Stimulated activated CD4-positive, alpha-beta T cell treated with anti-CD3 and anti-CD28 coated beads, Interleukin-1b, Interleukin-23, amount 100 ng/mL, for 48 hours (primary cell): ENCODE measurements at places on chromosomes 6 and 20.
A peak's percentile ranks its signal among the peaks of the same experiment; 100 is the strongest.

DNA sequence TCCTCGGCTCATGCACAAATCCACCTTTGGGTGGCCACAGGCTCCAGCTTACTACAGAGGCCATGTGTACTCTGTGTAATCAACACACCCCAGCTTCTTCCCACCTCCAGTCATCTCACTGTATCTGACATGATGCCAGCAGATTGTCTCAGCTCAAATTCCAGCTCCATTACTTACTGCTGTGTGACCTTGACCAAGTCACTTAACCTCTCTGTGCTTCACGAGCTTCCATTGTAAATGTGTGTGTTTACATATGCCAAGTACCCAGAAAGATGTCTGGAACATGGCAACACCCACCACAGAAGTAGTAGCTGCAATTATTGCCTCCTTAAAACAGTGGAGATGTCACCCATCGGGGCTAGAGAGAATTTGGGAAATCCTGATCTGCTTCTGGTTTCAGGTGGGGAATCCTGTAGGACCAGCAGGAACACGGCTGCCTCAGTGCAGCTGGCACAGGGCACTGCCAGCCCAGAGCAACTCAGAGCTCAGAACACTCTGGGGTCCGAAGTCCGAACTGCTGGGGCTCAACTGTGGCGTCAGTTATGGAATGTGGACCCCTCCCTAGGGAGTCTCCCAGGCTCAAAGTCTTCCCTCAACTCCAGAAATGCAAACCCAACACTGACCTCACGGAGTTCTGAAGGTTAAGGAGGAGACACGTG is 21.2 kb upstream of the HLA-B start:
- DNase-seq, result no peak

- DNase-seq, result no peak
Measured at GRCh38 chr6:113939825-113940224, 31.1 kb downstream of the HDAC2 start.

DNA sequence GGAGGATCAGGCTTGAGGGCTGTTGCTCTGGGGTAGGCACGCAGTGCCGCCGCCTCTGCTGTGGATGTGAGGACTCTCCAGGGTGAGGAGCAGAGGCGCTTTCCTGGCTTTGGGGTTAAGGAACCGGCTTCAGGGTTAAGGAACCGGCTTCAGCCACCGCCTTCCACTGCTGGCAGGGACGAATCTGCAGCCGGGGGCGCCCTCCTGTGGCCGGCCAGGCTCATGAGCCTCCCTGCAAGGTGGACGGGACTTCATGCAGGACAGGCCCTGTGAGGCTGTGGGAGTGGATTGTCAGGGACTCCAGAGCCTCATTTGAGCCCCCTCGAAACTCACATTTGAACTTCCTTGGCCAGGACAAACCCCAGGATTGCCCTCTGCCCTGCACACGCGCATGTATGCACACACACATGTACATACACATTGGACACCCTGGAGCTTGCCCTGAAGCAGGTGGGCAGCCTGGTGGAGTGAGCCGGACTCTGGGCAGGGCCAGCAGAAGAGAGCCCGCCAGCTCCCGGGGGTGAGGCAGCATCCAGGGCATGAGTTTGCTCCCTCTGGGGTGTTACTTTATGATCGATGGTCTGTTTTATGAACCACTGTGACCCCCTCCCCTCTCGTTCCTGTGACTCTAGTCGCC is 146.9 kb downstream of the PHACTR3 start:
- DNase-seq, result peak; percentile 44

- DNase-seq, result no peak
Measured at GRCh38 chr20:20711413-20711812, 1.0 kb downstream of the RALGAPA2 start.

DNA sequence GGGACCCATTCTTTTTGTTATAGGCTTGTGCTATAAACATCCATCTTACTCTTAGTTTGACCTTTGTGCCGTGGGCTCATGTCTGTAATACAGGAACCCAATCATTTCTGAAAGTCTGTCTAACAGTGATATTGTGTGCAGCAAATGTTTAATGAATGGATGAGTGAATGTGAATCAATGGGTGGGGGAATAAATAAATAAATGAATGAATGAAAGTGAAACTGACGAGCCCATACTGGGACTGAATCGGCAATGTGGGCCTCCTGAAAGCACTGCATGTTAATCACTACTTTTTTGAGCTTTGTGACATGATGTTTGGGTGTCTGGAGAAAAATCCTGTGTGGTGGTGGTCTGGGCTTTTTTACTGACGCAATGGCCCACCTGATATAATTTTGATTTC is 175.0 kb downstream of the GMPR start:
- DNase-seq, result peak; percentile 37

- DNase-seq, result no peak
Measured at GRCh38 chr6:41720783-41721182, 14.6 kb downstream of the TFEB start.

DNA sequence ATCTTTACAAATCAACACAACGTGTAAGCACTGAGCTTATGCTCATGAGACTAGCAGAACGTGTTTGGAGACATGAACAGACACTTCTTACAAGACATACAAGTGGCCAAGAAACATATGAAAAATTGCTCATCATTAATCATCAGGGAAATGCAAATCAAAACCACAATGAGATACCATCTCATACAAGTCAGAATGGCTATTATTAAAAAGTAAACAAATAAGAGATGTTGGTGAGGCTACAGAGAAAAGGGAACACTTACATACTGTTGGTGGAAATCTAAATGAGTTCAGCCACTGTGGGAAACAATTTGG is 327.9 kb upstream of the SOX4 start:
- no peak for DNase-seq

GRCh38 chr6:40882323-40882997 is 156.6 kb downstream of the UNC5CL start:
- DNase-seq, result no peak

DNA sequence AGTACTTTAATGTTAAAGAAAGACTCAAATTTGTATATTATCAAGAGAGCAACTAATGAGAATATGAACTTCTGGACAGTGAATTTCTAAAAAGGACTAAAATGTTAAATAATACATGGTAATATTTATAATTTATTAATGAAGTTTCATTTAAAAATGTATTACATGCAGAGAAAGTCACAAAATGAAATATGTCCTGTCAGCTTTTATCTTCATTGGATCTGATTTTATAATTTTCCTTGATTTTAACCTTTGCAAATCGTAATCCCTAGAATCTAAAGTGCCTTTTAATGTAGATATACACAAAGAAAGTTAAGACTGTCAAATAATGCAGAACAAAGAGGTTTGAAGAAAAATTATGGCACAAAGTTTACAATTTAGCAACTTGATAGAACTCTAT is 16.4 kb downstream of the ANKEF1 start:
- no peak for DNase-seq

DNA sequence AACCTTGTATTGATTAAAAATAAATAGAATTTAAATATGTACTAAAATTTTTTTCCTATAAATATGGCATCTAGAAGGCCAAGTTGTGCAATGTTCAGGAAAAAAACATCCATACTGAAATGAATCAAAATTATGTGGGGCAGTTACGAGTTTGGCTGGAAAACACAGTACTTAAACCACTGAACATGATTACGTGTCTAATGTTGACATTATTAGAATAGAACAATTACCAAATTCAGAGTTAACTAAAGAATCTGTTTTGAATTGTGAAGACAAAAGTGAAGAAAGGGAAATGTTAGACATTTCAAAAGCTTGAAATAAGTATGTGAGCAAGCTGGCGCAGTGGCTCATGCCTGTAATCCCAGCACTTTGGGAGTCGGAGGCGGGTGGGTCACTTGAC is 57.2 kb downstream of the KLHL31 start:
- DNase-seq, result no peak

- no peak for DNase-seq
Measured at GRCh38 chr6:145028144-145028818, 707.0 kb downstream of the EPM2A start.

- peak; percentile 77 for DNase-seq
Measured at GRCh38 chr6:30720738-30721197, 616 bp downstream of the TUBB start.

DNA sequence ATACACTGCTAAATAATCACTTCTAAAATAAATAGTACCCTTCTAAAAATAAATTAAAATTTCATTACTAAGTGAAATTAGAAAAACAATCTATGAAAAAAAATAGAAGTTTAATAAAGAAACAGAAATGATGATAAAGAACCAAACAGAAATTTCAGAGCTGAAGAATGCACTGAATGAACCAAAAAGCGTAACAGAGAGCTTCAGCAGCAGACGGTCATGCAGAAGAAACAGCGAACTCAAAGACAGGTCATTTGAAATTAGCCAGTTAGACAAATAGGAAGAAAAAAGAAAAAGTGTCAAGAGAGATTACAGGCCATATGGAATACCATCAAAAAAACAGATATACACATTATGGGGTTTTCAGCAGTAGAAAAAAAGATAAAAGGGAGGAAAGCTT is 706.7 kb downstream of the TBC1D32 start:
- no peak for DNase-seq

- no peak for DNase-seq
Measured at GRCh38 chr6:121437851-121438651, 2.6 kb downstream of the GJA1 start.

DNA sequence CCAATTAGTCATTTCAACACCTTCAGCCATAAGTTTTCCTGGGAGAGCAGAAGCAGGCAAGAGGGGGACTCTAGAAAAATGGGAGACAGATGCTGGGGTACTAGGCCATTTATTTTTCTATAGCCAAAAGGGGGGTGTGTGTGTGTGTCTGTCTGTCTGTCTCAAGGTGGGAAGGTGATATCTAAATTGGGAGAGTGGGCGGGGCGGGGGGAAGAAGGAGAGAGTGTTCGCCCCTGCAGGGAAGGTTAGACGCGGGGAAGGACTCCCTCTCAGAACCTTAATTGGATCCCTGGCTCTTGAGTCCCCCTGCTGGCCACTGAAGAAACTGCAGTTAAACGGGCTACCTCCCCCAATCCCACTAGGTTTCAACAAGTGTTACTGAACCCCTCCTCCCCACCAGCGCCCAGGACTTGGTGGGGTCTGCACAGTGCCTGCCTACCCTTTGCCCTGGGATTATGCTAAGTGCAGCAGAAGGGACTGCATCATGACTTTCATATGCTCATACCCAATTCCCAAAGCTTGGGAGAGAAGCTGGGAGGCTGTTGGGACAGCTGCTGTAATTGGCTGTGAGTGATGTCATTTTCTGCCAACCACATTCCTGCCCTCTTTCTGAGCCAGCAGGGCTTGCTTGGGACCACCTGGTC is 45.8 kb downstream of the FOXP4 start:
- peak; percentile 76 for DNase-seq

DNA sequence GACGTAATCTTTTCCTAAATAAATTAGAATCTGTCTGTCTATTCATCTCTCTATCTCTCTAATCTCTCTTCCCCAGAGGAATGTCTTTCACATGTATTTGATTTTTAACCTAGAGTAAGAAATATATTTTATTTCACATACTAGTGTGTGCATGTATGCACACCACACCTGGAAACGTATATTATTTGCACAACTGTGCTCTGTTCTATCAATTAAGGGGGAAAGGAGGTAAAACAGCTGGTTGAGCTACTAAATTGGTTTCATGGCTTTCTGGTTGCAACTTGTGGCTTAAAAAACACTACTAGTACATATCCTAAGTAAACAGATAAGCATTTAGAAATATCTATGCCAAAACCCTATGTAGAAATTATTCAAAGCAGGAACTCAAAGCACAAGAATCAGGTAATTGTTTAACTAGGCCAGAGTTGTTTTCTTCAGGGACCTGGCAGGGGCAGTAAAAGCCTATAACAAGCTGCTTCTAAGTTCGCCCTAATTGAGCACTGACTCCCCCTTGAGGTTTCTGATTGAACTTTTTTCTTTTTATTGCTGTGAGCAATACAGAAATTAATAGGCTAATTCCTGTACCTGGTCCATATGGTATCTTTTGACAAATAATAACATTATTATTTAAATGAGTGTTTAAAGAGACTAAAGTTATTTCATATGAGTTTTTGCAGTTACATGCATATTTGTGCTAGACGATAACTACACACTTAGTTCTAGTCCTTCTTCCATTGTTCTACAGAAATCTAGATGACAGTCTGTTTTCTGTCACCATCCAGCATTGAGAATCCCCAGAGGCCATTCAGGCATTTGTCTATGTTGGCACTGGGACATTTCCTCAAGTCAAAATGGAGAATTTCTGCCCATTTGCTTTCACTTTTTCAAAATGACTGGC is 88.6 kb downstream of the MCHR2 start:
- no peak for DNase-seq

DNA sequence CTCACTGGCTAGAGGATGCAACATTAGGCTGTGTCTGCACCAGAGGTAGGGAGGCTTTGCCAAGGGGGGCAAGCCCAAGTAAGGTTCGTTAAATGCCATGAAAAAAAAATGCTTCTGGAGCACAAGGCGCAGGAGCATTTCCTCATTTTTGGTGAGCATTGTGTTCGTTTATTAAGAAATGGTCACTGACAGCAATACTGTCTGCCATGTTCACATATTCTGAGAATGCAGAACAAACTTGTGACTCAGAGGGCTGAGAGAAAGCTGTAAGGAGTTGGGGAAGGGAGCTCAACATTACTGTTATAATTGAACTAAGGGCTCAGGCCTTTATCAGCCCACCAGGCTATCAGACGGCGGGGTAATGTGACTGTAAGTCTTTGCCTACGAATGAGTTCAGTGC is 465.4 kb upstream of the BTBD3 start:
- DNase-seq, result no peak

- DNase-seq, result no peak
Measured at GRCh38 chr20:1390581-1391403, 2.1 kb downstream of the FKBP1A start.

DNA sequence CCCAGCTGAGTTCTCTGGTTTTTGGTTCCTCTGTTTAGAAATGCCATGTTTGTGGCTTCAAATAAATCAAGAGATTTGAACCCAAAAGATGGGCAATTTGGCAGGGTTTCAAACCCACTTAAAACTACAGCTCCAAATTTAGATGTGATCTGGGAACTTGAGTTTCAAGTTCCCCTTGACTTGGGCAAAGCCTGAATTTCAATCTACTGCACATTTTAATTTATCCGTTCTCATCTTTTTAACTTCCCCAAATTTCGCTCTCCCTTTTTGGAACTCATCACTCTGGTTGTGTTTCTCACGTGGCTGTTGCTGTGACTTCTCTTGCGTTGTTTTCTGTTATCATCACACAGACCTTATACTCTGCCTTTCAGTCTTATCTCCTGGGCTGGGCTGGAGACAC is 230.9 kb downstream of the CDC5L start:
- DNase-seq, result no peak

DNA sequence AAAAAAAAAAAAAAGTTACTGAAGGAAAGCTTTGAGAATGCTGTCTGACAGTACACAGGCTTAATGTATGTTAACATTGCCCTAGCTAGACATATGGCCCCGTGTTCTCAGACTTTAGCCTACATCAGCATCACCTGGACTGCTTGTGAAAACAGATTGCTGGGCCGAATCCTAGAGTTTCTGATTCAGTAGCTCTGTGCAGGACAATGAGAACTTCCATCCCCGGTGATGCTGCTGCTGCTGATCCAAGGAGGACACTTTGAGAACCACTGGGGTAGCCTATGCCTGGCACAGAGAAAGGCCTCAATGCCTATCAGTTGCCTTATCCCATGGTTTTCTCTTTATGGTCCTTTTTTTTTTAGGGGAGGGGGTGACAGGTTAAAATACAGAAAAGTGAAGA is 1.6 kb downstream of the HCK start:
- DNase-seq, result no peak

GRCh38 chr6:290111-290922 is 2.0 kb upstream of the DUSP22 start:
- no peak for DNase-seq
